ENCODE measurements at places on chromosomes 16 and 17. TPM values are rescaled to one million over a fixed set of nuclear protein-coding genes. Genes with fewer than 3 reads are reported as not detected.

The CHD9NB gene
- not detected for total RNA-seq

The SOCS1 gene
- total RNA-seq: 8.1 TPM

The NKD1 gene
- total RNA-seq: not detected

GRCh38 chr16:7675628-7676027 lies 343.0 kb downstream of the RBFOX1 start:
- H3K36me3 ChIP-seq: no peaks in the 10 kb centered on the region
- no peak overlapping the region for H3K4me3 ChIP-seq
- H3K27ac ChIP-seq: no peak overlapping the region
- DNase-seq: no peak
- no peaks in the 10 kb centered on the region for H3K27me3 ChIP-seq

GRCh38 chr17:968812-969730 lies 10.5 kb downstream of the NXN start:
- H3K4me1 ChIP-seq: no peaks in the 10 kb centered on the region
- H3K27me3 ChIP-seq: no peaks in the 10 kb centered on the region
- no peak overlapping the region for H3K4me3 ChIP-seq
- no peak overlapping the region for H3K27ac ChIP-seq
- DNase-seq: no peak

DNA sequence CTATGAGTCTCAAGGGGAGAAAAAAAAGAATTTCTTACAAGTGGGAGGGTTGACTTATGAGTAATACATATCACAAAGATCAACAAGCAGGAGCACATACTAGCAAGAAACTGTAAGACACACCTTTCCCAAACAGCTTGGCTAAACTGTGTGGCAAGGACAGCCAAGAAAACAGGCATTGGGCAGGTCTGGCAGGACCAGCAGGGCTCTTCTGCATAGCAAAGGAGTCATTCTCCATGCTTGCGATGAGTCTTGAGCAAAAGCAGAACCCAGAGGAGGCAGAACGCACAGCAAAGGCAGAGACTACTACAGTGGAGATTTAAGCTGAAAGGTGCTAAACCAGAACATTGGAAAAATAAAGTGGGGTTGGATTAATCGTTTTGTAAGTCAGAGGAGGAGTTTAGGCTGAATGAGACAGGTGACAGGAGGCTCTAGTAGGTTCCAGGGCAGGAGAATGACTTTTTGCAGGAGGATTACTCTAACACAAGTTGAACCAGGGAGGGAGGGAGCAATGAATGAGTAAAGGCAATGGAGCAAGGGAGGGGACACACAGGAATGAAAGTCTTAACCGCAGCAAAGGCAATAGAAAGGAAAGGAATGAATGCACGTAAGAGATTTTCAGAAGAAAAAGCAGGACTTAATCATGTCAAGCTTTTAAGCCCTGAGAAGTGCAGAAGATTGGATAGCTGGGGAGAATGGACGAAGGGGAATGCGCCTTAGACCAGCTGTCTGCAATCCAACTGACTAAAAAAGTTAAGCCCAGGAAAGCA lies 2.7 kb downstream of the N4BP1 start:
- no peaks in the 10 kb centered on the region for H3K27me3 ChIP-seq
- H3K36me3 ChIP-seq: 0 out of 2 replicates have a peak, but pooled peaks cover 7% of the 10 kb centered on the region
- H3K27ac ChIP-seq: no peak overlapping the region
- H3K4me1 ChIP-seq: peaks cover 23% of the 10 kb centered on the region

DNA sequence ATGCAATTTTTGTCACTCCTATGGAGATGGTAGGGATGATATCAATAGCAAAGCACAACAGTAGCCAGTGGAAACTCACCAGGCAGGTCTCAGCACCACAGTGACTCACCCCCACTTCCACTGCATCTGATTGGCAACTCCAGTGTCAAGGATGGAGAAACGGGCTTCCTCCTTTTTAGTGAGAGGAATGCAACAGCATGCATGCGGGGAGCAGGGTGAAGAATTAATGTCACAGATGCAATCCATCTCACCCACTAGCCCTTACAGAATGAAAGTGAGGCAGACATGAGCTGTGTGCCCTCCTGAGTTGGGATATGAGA lies 467.0 kb upstream of the C16orf82 start:
- H3K36me3 ChIP-seq: no peaks in the 10 kb centered on the region
- no peak overlapping the region for H3K27ac ChIP-seq
- DNase-seq: no peak
- H3K4me1 ChIP-seq: no peaks in the 10 kb centered on the region

GRCh38 chr17:12588531-12588930 lies 77.2 kb upstream of the MYOCD start:
- H3K27ac ChIP-seq: no peak overlapping the region
- H3K36me3 ChIP-seq: no peaks in the 10 kb centered on the region
- no peak for DNase-seq
- H3K27me3 ChIP-seq: no peaks in the 10 kb centered on the region
- no peak overlapping the region for H3K4me3 ChIP-seq

DNA sequence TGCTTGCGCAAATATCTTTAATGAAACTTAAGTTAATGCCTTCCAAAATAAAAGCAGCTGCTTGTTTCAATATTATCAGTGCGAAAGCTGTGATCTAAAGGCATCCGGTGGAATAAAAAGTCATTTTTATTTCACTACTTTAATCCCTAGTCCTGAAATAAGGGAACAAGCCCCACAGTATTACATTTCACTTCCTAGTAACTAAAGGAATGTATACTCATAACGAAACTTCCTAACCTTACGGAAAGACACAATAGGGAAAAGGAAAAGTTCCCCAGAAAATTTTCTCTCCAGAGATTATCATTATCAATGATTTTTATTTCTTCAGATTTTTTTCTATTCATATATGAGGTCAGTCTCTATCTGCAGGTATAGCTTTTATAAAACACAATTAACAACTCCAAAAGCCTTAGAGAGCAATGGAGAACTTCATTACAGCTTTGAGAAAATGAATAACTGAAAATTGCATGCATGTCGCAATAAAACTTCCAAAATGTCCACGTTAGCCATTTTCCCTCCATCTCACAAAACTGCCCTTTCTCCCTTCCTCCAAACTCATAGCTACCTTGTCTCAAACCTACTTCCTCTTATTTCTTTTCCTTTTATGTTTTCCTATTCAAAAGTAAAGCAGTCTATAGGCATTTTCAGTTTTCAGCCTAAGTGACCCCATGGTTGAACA lies 154.3 kb upstream of the MED13 start:
- no peak overlapping the region for H3K4me3 ChIP-seq
- no peaks in the 10 kb centered on the region for H3K4me1 ChIP-seq
- H3K36me3 ChIP-seq: no peaks in the 10 kb centered on the region
- no peak for DNase-seq

DNA sequence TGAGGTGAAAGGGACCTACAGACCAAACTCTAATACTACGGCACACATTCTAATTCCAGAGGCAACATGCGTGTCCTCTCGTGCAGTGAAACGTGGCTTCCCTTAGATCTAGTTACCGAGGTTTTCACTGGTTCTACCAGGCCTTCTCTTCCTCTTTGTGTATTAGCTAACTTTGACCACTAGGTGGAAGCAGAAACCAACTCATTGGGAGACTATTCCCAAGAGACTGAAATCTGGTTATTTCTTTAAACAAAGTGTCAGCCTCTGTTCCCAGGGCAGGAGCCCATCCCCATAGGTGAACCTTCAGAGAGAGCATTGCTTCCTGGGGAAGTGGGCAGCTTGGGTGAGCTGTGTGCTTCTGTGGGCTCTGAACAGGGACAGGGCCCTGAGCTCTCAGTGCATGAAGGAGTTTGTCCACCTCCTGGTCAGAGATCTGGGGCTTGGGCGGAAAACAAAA lies 19.7 kb upstream of the RCVRN start:
- H3K36me3 ChIP-seq: peaks cover 37% of the 10 kb centered on the region
- peak overlapping the region; percentile 46 for H3K27ac ChIP-seq
- peaks cover 39% of the 10 kb centered on the region for H3K4me1 ChIP-seq

DNA sequence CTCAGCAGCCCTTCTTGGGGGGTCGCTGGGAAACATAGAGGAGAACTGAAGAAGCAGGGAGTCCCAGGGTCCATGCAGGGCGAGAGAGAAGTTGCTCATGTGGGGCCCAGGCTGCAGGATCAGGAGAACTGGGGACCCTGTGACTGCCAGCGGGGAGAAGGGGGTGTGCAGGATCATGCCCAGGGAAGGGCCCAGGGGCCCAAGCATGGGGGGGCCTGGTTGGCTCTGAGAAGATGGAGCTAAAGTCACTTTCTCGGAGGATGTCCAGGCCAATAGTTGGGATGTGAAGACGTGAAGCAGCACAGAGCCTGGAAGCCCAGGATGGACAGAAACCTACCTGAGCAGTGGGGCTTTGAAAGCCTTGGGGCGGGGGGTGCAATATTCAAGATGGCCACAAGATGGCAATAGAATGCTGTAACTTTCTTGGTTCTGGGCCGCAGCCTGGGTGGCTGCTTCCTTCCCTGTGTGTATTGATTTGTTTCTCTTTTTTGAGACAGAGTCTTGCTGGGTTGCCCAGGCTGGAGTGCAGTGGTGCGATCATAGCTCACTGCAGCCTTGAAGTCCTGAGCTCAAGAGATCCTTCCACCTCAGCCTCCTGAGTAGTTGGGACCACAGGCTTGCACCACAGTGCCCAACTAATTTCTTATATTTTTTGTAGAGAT lies 3.4 kb downstream of the STH start:
- no peaks in the 10 kb centered on the region for H3K36me3 ChIP-seq
- no peak overlapping the region for H3K27ac ChIP-seq
- no peak overlapping the region for H3K4me3 ChIP-seq
- H3K27me3 ChIP-seq: no peaks in the 10 kb centered on the region
- peak; percentile 91 for DNase-seq

- no peak overlapping the region for H3K27ac ChIP-seq
- no peaks in the 10 kb centered on the region for H3K4me1 ChIP-seq
- H3K27me3 ChIP-seq: no peaks in the 10 kb centered on the region
- H3K36me3 ChIP-seq: no peaks in the 10 kb centered on the region
- no peak for DNase-seq
Measured at GRCh38 chr16:8741636-8742035, 55.8 kb downstream of the TMEM186 start.

DNA sequence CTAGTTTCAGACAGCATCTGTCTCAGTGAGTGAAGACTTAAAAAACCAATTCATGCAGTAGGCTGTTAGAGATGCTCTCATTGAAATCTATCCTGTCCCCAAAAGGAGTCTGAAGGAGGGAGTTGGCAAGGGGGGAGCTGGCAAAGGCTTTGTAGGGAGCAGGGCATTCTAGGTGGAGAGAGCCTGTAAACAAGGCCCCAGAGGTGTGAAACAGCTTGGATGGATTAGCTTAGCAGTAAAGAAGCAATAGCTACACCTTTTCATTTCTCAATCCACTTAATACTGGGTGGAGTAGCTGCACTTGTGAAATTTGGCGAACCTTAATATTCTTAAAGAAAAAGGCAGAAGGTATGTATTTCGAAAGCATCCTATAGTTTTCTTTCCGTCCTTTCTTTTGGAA lies 61.8 kb downstream of the KSR1 start:
- H3K36me3 ChIP-seq: no peaks in the 10 kb centered on the region
- no peak for DNase-seq
- H3K4me3 ChIP-seq: no peak overlapping the region
- no peak overlapping the region for H3K27ac ChIP-seq
- no peaks in the 10 kb centered on the region for H3K27me3 ChIP-seq
- H3K4me1 ChIP-seq: no peaks in the 10 kb centered on the region

GRCh38 chr17:54785643-54786268 lies 114.9 kb upstream of the TOM1L1 start:
- DNase-seq: no peak
- H3K27me3 ChIP-seq: no peaks in the 10 kb centered on the region
- H3K4me3 ChIP-seq: no peak overlapping the region
- H3K36me3 ChIP-seq: no peaks in the 10 kb centered on the region
- H3K27ac ChIP-seq: no peak overlapping the region

DNA sequence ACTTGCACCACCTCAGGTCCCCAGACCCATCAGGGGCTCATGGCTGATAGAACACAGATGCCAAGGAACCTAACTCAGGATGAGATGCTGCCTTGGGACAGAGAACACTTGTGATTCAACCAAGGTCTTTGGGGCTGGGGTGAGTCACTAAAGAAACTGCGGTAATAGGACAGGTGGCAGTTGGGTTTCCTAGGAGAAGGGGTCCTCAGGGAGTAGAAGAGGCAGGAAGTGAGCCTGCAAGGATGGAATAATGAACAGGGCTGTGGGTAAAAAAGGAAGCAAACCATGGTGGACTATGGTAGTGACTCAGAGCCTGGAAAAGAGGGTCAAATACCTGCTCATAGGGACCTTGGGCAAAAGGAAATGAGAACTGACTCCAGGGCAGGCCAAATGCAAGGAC lies 6.5 kb upstream of the PNPO start:
- no peak overlapping the region for H3K27ac ChIP-seq
- no peaks in the 10 kb centered on the region for H3K36me3 ChIP-seq
- DNase-seq: no peak

DNA sequence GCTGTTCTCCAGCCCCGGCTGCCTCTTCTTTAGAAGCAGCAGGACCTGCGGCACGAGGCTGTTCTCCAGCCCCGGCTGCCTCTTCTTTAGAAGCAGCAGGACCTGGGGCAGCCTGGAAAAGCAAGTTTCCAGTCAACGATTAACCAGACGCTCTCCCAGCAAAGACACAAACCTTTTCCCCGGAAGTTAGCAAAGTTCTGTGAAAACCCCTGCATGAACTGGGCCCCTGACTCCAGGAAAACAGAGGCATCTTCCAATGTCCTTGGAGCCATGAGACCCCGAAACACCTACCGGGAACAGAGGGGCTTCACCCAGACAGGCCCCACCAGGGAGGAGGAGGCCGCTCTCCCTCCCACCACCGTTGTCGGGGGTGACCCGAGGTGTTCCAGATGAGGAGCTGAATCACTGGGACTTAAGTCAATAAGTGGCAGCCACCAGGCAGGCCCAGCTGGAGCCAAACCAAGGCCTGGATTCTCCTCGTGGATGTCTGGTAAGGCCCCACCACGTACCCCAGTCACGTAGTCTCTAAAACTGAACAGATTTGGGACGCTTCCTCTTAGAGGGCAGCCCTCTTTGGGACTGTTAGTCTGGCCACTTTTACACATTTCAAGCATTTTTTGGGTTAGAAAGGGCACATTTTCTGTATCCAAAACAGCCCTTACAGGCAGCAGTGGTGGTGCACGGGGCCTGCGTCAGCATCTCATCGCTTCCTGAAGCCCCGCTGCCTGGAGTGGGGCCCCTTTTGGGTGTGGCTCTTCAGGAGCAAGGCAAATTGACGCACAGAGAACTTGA lies at the start of gene RPH3AL:
TSS of gene RPH3AL (minus strand) at position 387 of the 792 bp plus-strand sequence. CDS start 25,264 bp downstream, outside the sequence.
- H3K36me3 ChIP-seq: no peaks in the 10 kb centered on the region
- no peak within 1 kb of the TSS for H3K27ac ChIP-seq
- no peak within 1 kb of the TSS for H3K4me3 ChIP-seq
- no peaks in the 10 kb centered on the region for H3K4me1 ChIP-seq

- no peak for DNase-seq
- no peaks in the 10 kb centered on the region for H3K36me3 ChIP-seq
- H3K4me3 ChIP-seq: no peak overlapping the region
Measured at GRCh38 chr17:64401941-64402340, 11.3 kb upstream of the PECAM1 start.

All from Karpas-422 (cell line).